ENCODE measurements at places on chromosomes 11 and 22. TPM values are rescaled to one million over a fixed set of nuclear protein-coding genes. Genes with fewer than 3 reads are reported as not detected.

DNA sequence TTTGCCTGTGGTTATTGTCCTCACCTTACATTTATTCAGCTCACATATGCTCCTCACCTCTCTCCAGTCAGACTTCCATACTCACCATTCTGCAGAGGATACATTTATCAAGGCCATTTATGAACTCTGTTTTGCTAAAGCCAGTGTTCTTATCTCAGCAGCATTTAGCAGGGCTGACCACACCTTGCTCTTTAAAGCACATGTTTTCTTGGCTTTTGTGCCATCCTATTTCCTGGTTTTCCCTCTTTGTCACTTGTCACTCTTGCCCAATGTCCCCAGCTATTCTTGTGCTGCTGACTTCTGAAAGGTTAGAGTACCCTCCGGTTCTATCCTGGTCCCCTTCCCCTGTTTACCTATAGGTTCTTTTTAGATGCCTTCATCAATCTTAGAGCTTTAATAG lies 446.6 kb downstream of the NELL1 start:
- no peaks in the 10 kb centered on the region for H3K4me1 ChIP-seq
- no peaks in the 10 kb centered on the region for H3K36me3 ChIP-seq
- no peak for DNase-seq
- no peak overlapping the region for H3K27ac ChIP-seq
- no peak overlapping the region for H3K4me3 ChIP-seq

GRCh38 chr11:65159012-65159411 lies 11.0 kb upstream of the SPDYC start:
- H3K27ac ChIP-seq = no peak overlapping the region
- H3K36me3 ChIP-seq = no peaks in the 10 kb centered on the region
- H3K27me3 ChIP-seq = no peaks in the 10 kb centered on the region
- H3K4me1 ChIP-seq = no peaks in the 10 kb centered on the region
- no peak overlapping the region for H3K4me3 ChIP-seq
- DNase-seq = no peak

DNA sequence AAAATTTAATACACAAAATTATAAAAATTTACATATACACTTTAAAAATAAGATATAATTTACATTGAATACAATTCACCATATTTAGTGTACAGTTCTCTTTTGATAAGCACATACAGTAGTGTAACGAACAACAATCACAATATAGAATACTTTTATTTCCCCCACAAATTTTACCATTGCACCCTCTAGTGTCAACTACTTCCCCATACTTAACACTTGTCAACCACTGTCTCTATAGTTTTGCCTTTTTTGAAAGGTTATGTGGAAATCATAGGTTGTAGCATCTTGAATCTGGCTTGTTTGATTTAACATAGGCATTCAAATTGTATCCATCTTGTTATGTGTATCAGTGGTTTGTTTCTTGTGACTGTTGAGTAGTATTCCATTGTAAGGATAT lies 21.3 kb upstream of the PANX1 start:
- no peaks in the 10 kb centered on the region for H3K36me3 ChIP-seq
- no peak overlapping the region for H3K27ac ChIP-seq
- H3K27me3 ChIP-seq = no peaks in the 10 kb centered on the region
- DNase-seq = no peak

GRCh38 chr22:27258616-27259172 lies 542.9 kb downstream of the MN1 start:
- H3K4me3 ChIP-seq = no peak overlapping the region
- H3K4me1 ChIP-seq = no peaks in the 10 kb centered on the region
- DNase-seq = no peak
- no peak overlapping the region for H3K27ac ChIP-seq
- H3K27me3 ChIP-seq = no peaks in the 10 kb centered on the region

DNA sequence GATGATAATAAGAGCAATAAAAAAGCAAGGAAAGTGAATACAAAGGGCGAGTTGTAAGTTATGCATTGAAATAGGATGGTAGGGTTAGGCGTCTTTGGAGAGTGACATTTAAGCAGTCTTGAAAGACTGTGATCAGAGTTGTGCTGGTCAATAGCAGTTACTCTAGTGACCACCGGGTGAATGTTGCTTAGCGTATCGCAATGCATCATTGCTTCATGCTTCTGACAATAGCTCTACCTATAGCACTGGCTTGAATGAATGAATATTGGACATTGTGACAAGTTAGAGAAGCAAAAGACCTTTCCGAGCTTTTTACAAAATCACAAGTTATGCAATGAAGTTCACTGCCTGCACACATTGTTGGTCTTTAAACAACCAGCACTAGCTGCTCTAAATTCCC lies 7.7 kb upstream of the OR8B12 start:
- H3K27me3 ChIP-seq = peaks cover 3% of the 10 kb centered on the region
- H3K4me1 ChIP-seq = no peaks in the 10 kb centered on the region
- no peak for DNase-seq
- no peak overlapping the region for H3K4me3 ChIP-seq

DNA sequence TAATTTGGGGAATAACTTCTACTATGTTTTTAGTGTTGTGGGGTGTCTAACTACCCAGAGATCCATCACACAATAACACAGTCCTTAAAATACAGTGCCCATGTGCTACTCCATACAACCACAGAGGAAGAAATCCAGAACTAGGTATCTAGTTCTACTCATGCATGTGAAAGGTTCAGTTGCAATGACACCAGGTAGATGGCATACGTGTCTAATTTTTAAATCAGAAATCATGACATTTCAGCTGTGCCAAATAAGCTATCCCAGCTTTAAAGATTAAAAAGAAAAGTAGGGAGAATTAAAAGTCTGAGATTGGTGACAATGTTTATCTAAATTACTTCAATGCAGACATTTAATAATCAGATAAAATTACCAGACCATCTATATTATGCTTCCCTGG lies 122.2 kb downstream of the CD44 start:
- H3K27ac ChIP-seq = no peak overlapping the region
- H3K27me3 ChIP-seq = no peaks in the 10 kb centered on the region
- H3K36me3 ChIP-seq = no peaks in the 10 kb centered on the region
- H3K4me3 ChIP-seq = no peak overlapping the region
- DNase-seq = no peak

GRCh38 chr11:43282607-43283440 lies 29.0 kb upstream of the API5 start:
- H3K27me3 ChIP-seq = peaks cover 59% of the 10 kb centered on the region
- no peak overlapping the region for H3K4me3 ChIP-seq
- no peak overlapping the region for H3K27ac ChIP-seq
- H3K36me3 ChIP-seq = no peaks in the 10 kb centered on the region
- no peaks in the 10 kb centered on the region for H3K4me1 ChIP-seq
- no peak for DNase-seq

GRCh38 chr11:73246303-73246702 lies 25.8 kb upstream of the P2RY6 start:
- H3K36me3 ChIP-seq = peaks cover 12% of the 10 kb centered on the region
- H3K27ac ChIP-seq = no peak overlapping the region

GRCh38 chr22:45235101-45235777 lies 5.5 kb downstream of the KIAA0930 start:
- H3K27ac ChIP-seq = no peak overlapping the region
- H3K4me3 ChIP-seq = no peak overlapping the region
- no peak for DNase-seq
- H3K27me3 ChIP-seq = no peaks in the 10 kb centered on the region
- H3K4me1 ChIP-seq = peaks cover 8% of the 10 kb centered on the region

DNA sequence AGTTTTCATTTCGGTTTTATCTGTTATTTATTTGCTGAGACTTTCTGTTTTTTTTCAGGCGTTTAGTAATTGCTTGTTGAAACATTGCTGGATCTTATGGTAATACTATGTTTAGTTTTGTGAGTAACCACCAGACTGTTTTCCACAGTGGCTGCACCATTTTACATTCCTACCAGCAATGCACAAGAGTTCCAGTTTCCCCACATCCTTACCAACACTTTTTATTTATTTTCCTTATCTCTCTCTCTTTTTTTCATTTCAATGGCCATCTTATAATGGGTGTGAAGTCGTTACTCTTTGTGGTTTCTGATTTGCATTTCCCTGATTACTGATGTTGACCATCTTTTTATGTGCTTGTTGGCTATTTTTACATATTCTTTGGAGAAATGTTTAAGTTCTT lies 23.7 kb downstream of the USP47 start:
- H3K4me1 ChIP-seq = no peaks in the 10 kb centered on the region
- H3K27me3 ChIP-seq = no peaks in the 10 kb centered on the region
- no peak for DNase-seq
- H3K36me3 ChIP-seq = no peaks in the 10 kb centered on the region
- no peak overlapping the region for H3K4me3 ChIP-seq

DNA sequence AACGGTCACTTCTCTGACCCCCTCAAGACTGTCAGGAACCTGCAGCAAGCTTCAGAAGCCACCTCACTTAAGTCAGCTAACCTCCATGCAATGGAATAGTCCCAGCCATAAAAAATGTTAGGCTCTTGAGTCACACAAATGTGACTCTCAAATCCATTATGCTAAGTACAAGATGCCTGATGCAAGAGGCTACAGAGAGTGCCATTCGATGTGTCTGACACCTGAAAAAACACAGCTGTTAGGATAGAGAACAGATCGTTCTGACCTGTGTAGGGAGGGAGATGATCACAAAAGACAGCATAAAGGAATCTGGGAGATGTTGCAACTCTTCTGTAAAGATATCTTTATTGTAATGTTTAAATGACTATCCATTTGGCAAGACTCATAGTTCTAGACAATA lies 712.4 kb downstream of the TBC1D22A start:
- no peaks in the 10 kb centered on the region for H3K36me3 ChIP-seq
- DNase-seq = no peak
- no peak overlapping the region for H3K27ac ChIP-seq

DNA sequence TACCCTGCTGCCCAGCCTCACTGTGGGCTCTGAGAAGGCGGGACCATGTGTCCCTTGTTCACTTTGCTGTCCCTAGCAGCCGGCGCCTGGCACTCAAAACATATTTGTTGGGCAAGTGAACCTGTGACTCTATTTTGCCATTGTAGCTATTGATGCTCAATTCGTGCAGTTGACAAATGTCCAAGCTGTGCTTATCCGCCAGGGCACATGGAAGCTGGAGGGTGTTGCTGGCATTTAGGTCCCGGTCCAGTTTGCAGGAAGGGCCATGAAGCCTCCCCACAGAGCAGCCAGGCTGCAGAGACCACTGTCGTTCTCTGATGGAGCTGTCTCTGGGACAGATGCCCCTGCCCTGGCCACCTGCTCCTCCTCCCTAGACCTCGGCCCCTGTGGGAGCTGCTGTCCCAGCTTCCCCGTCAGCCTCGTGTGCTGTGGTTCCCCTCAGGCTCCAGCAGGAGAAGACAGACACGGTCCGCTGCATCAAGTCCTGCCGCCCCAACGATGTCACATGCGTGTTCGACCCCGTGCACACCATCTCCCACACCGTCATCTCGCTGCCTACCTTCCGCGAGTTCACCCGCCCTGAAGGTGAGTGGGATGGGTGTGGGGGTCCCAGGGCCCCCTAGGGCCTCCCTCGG lies 71.5 kb downstream of the FBLN1 start:
- H3K4me3 ChIP-seq = no peak overlapping the region
- H3K27ac ChIP-seq = no peak overlapping the region
- H3K27me3 ChIP-seq = no peaks in the 10 kb centered on the region
- H3K36me3 ChIP-seq = peaks cover 15% of the 10 kb centered on the region
- no peak for DNase-seq

DNA sequence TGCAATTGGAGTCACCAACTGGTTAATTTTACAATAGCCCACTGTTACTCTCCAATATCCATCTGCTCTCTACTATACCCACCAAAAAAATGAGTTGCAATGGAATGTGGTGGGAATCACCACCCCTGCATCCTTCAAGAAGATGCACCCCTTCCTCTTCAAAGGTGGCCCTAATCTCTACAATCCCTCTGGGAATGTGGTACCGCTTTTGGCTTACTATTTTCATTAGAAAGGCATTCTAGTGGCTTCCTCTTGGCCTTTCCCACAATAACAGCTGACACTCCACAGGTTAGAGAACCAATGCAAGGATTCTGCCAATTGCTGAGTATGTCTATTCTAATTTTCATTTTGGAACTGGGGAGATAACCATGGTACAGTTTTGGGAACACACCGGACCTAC lies 33.2 kb upstream of the CWF19L2 start:
- no peaks in the 10 kb centered on the region for H3K36me3 ChIP-seq
- H3K27me3 ChIP-seq = no peaks in the 10 kb centered on the region
- no peak for DNase-seq
- H3K4me3 ChIP-seq = no peak overlapping the region

- no peaks in the 10 kb centered on the region for H3K36me3 ChIP-seq
- peaks cover 7% of the 10 kb centered on the region for H3K27me3 ChIP-seq
- no peak overlapping the region for H3K4me3 ChIP-seq
- no peak for DNase-seq
- no peak overlapping the region for H3K27ac ChIP-seq
- no peaks in the 10 kb centered on the region for H3K4me1 ChIP-seq
Measured at GRCh38 chr11:124085997-124086846, 29.0 kb upstream of the VWA5A start.

- H3K27ac ChIP-seq = no peak overlapping the region
- no peak for DNase-seq
- H3K4me3 ChIP-seq = no peak overlapping the region
- H3K4me1 ChIP-seq = no peaks in the 10 kb centered on the region
Measured at GRCh38 chr11:79086056-79086455, 354.8 kb downstream of the TENM4 start.

GRCh38 chr11:106077609-106078455 lies at the start of gene AASDHPPT:
TSS of gene AASDHPPT (plus strand) at chr11:106077662. CDS start at chr11:106077711, 49 bp downstream.
- H3K27me3 ChIP-seq = no peaks in the 10 kb centered on the region
- H3K4me3 ChIP-seq = peak within 1 kb of the TSS; percentile 88
- H3K4me1 ChIP-seq = peaks cover 25% of the 10 kb centered on the region
- peak within 1 kb of the TSS; percentile 63 for H3K27ac ChIP-seq
- H3K36me3 ChIP-seq = peaks cover 33% of the 10 kb centered on the region

DNA sequence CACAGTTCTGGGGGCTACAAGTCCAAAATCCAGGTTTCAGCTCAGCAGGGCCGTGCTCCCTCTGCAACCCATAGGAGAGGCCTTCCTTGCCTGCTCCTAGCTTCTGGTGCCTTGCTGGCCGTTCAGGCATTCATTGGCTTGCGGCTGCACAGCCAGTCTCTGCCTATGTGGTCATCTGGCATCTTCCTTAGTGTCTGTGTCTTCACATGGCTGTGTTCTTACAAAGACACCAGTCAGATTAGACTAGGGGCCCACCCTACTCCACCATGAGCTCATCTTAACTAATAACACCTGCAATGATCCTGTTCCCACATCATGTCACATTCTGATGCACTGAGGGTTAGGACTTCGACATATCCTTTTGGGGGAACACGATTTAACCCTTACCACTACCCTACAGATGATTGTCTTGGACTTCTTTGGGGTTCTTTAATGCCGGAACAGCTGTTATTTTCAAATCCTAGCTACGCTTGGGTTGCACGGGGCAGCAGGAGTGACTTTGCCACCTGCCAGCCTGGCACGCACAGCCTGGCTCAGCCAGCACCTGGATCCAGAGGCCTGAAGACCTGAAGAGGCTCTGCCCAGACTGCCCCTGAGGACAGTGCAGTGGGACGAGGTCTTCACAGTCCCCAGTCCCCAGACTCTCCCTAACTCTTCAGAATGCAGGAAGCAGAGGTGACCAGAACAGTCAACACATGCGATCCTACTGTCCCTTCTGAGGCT lies 7.7 kb upstream of the NEAT1 start:
- H3K4me1 ChIP-seq = peaks cover 38% of the 10 kb centered on the region
- no peaks in the 10 kb centered on the region for H3K27me3 ChIP-seq
- no peak overlapping the region for H3K4me3 ChIP-seq

The TSSK2 gene
- total RNA-seq = not detected

The TEX12 gene
- total RNA-seq = not detected

The CCDC82 gene
- total RNA-seq = 18.6 TPM

The LIPT2 gene
- 6.8 TPM for total RNA-seq

The HBG1 gene
- total RNA-seq = not detected

The CHADL gene
- 0.63 TPM for total RNA-seq

The C1QTNF5 gene
- not detected for total RNA-seq

The PATE4 gene
- not detected for total RNA-seq
